Motor neuron (in vitro differentiated cells): ENCODE measurements at places on chromosomes 6 and 20. TPM values are rescaled to one million over a fixed set of nuclear protein-coding genes. Genes with fewer than 3 reads are reported as not detected.

GJA10 gene
- total RNA-seq: not detected in 2 replicates

RIMS4 gene
- 16.5 and 17.9 TPM in 2 replicates for total RNA-seq

SLC13A3 gene
- 0.97 and 1.6 TPM in 2 replicates for total RNA-seq

OR2J3 gene
- total RNA-seq: 0.58 TPM in 1 of 2 replicates, not detected in the other

SPAG4 gene
- total RNA-seq: 6.2 and 6.9 TPM in 2 replicates

PDYN gene
- total RNA-seq: 0.06 TPM in 1 of 2 replicates, not detected in the other
